AG04449 (cell line): ENCODE measurements at places on chromosomes 3 and 15.

GRCh38 chr3:145536461-145536860 is 624.5 kb downstream of the PLOD2 start:
- no peak for DNase-seq

DNA sequence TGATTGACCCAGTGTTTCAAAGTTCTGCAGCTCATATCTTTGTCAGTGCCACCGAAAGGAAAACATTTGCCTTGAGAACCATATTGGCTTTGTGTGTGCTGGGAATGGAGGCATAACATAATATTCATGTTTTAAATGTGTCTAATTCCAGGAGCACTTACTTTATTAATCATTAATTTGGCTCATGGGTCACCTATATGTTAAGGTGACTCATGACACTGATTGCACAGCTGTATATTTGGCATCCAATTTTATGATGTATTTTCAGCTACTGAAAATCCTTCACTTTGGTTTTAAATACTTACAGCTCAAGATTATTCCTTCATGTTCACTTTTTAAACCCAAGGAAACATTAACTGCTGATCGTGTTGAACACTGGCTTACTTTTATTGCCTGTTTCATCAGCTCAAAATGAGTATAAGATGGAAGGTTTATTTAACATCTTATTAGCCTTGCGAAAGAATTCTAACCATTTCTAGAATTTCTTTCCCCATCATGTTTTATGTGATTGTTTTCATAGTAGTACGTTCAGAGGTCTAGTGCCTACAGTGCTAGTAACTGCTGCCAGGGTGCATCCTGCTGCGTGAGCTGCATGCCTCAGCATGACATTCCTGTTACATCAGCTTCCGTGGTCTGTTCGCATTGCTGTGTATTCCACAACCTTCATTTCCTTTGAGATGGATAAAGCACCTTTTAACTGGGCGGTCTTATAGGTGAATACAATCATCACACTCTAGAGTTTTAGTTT is 63.7 kb downstream of the LRCH3 start:
- DNase-seq: peak; percentile 99

DNA sequence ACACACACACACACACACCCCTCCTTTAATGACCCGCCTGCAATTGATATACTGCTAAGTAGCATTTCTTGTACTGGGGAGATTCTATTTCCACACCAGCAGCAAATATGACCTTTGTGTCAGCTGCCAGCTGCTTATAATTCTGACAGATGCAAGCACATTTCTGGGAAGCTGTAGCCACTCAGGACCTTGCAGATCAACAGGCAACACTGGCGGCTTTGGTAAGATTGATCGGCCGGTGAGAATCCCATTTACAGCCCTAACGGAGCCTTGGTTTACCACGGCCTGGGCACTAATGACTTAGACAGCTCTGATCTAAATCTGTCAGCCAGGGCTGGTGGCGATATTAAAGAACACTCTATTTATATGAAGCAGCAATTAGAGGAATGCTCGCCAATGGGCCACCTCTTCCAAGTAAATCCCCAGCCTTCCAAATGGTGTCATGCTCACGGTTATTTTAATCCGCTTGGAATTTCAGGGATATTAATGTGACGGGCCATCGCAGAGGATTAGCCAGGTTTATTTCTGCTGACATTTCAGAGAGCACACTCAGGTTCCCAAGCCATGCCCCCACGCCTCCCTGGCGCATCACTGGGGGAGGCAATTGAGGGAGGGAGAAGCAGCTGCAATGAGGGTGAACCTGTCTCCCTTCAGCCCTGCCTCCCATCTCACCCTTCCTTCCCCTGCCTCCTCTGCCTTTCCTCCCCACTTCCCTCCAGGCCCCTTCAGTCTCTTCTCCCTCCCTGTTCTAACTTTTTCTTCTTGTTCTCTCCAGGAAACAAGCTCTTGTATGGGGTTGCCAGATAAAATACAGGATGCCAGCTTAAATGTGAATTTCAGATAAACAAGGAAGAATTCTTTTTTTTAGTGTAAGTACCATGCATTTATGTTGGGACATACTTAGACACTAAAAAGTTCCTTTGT is 287.0 kb downstream of the TLE3 start:
- DNase-seq: no peak

- DNase-seq: no peak
These were observed 394.9 kb downstream of the LSAMP start for GRCh38 chr3:116050311-116050915.

GRCh38 chr3:43612419-43612818 is 9.4 kb downstream of the ANO10 start:
- no peak for DNase-seq
